ENCODE measurements at places on chromosomes 11 and 22.
A peak's percentile ranks its signal among the peaks of the same experiment; 100 is the strongest.

- H3K27me3 ChIP-seq, result peaks cover 37% of the 10 kb centered on the region
- H3K27ac ChIP-seq, result no peak overlapping the region
- H3K4me3 ChIP-seq, result no peak overlapping the region
- no peak for DNase-seq
Observed at GRCh38 chr11:36090356-36091109, 146.7 kb downstream of the LDLRAD3 start.

DNA sequence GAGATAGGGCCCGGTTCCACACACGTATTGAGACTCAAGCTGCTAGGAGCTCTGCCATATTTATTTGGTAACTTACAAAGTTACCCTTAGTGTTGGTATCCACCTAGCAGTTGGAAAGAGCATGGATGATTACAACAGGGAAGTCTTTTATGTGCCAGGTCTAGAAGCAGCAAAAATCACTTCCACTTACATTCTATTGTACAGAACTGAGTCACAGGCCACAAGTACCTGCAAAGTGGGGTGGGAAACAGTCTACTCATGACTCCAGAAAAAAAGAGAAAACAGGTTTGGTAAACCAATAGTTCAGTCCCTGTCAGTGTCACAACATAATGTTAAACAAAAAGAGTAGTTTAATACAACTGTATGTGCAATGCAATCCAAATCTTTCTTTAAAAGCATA lies 279.6 kb upstream of the PITPNB start:
- no peak overlapping the region for H3K27ac ChIP-seq
- H3K36me3 ChIP-seq, result no peaks in the 10 kb centered on the region
- no peaks in the 10 kb centered on the region for H3K4me1 ChIP-seq
- no peak overlapping the region for H3K4me3 ChIP-seq
- no peak for DNase-seq

- no peak overlapping the region for H3K4me3 ChIP-seq
- no peak overlapping the region for H3K27ac ChIP-seq
- H3K36me3 ChIP-seq, result no peaks in the 10 kb centered on the region
- no peaks in the 10 kb centered on the region for H3K4me1 ChIP-seq
- H3K27me3 ChIP-seq, result peaks cover 18% of the 10 kb centered on the region
Observed at GRCh38 chr22:45481661-45482060, 21.0 kb upstream of the FBLN1 start.

GRCh38 chr22:30046716-30047363 lies 33.4 kb upstream of the HORMAD2 start:
- peak overlapping the region; percentile 83 for H3K27ac ChIP-seq
- no peaks in the 10 kb centered on the region for H3K27me3 ChIP-seq
- H3K4me1 ChIP-seq, result peaks cover 13% of the 10 kb centered on the region
- DNase-seq, result no peak

GRCh38 chr11:117300283-117300663 lies 9.1 kb downstream of the BACE1-AS start:
- H3K36me3 ChIP-seq, result no peaks in the 10 kb centered on the region
- no peak for DNase-seq
- no peaks in the 10 kb centered on the region for H3K4me1 ChIP-seq
- no peak overlapping the region for H3K27ac ChIP-seq
- no peak overlapping the region for H3K4me3 ChIP-seq

- no peaks in the 10 kb centered on the region for H3K36me3 ChIP-seq
- H3K27me3 ChIP-seq, result peaks cover 21% of the 10 kb centered on the region
- no peak overlapping the region for H3K4me3 ChIP-seq
- no peak for DNase-seq
Observed at GRCh38 chr22:23513705-23514104, 66.4 kb downstream of the IGLL1 start.

DNA sequence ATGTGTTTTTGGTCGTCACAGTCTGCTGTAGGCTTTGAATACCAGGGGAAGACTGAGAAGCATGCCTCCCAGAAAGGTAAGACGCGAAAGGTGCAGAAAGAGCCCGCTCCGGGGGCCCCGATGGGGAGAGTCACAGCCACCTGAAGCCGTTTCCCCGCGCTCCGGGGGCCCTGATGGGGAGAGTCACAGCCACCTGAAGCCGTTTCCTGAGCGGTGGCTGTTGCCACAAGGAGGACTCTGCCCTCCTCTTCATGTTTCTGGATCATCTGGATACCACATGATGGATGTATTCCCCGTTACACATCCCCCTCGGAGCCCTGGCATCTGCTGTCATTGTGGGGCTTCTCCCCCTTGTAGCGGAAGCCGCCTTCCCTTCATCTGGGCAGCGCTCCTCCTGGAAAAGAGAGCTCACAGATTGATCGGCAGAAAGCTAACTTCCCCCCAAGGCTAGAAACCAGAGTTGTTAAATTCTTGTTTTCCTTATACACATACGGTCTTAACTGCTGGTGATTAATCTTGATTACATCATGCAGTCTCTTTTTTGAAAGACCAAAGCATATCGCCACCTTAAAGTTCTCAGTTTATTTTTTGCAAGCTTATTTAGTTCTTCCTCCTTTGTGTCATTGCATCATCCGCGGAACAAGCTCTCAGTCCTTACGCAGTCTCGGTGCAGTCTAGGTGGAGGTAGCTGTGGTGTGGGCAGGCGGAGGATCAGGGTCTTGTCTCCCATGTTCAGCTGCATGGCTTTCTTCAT lies 17.5 kb downstream of the CTTN start:
- no peak for DNase-seq
- H3K4me1 ChIP-seq, result no peaks in the 10 kb centered on the region

GRCh38 chr11:93761910-93762309 lies 20.4 kb downstream of the C11orf54 start:
- peaks cover 37% of the 10 kb centered on the region for H3K36me3 ChIP-seq
- H3K27me3 ChIP-seq, result no peaks in the 10 kb centered on the region
- H3K4me1 ChIP-seq, result no peaks in the 10 kb centered on the region
- H3K27ac ChIP-seq, result no peak overlapping the region
- H3K4me3 ChIP-seq, result no peak overlapping the region

DNA sequence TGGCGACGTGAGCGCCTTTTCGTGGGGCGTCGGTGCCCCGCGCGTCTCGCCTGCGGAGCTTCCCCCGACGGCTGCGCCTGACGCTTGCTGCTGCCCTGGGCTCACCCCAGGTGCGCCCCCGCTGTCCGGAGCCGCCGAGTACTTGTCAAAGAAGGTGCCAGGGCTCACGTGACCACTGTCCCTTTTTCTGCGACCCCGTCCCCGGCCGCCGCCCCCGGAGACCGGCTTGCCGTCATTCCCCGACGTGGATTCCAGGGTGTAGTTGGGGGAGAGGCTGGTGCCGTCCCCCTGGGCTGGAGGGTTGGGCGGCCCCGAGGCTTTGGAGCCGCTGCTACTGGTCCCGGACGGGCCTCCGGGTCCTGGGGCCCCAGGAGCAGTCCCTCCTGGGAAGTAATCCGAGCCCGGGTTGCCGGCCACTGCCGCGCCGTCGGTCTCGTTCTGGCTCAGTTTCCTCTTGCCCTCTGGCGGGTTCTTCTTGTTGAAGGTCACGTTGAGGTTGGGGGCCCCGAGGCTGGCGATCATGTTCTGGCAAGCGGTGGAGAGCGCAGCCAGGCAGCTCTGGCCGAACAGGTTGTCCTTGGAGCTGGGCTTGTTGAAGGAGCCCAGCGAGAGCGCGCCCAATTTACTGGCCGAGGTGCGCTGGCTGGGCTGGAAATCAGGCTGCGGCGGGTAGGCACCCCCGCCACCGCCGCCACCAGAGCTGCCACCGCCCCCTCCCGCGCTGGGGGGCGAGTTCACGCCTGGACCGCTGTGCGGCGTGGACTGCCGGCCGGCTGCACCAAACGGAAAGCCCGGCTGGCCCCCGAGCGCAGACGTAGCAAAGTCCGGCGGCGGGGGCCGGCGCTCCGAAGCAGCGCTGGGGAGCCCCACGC lies 3.8 kb downstream of the MN1 start:
- peaks cover 38% of the 10 kb centered on the region for H3K27me3 ChIP-seq
- H3K4me1 ChIP-seq, result peaks cover 11% of the 10 kb centered on the region
- no peak overlapping the region for H3K4me3 ChIP-seq
- H3K36me3 ChIP-seq, result no peaks in the 10 kb centered on the region
- DNase-seq, result no peak

GRCh38 chr11:72009156-72009555 lies 10.4 kb downstream of the IL18BP start:
- no peak for DNase-seq
- no peaks in the 10 kb centered on the region for H3K4me1 ChIP-seq
- H3K27ac ChIP-seq, result no peak overlapping the region
- H3K27me3 ChIP-seq, result no peaks in the 10 kb centered on the region

DNA sequence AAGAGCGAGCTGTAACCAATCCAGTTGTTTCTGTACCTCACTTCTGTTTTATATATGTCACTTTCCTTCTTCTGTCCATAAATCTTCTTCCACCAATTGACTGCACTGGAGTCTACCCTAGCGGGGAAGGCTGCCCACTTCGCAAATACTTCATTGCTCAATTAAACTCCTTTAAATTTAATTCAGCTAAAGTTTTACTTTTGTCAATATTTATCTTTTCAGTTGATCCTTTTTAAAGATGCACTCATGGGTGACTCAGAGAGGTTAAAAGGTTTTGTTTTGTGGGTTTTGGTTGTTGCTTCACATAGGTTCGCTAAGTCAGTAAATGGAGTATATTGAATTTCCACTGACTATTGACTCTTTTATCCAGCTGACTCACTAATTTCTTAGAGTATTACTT lies 597.2 kb downstream of the DLG2 start:
- no peak for DNase-seq
- no peak overlapping the region for H3K27ac ChIP-seq
- no peaks in the 10 kb centered on the region for H3K27me3 ChIP-seq
- no peak overlapping the region for H3K4me3 ChIP-seq
- H3K4me1 ChIP-seq, result no peaks in the 10 kb centered on the region

DNA sequence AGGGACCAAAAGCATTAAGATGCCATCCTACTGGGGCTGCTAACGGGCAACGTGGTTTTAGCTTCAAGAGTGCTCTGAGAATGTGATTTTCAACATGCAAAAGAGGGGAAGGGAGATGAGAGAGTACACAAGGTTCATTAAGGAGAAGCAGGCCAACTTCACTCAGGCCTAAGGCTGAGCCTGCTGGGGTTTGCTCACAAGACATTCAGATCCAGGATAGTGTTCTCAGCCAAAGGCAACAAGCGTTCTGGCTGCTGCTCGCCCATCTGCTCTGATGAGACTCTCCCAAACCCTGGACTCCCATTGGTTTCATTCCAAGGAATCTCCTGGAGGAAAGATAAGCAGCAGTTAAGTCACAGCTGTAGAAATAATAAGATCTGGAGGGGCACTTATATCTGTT lies 23.6 kb upstream of the UPB1 start:
- H3K27me3 ChIP-seq, result peaks cover 4% of the 10 kb centered on the region
- no peaks in the 10 kb centered on the region for H3K36me3 ChIP-seq
- DNase-seq, result no peak
- H3K27ac ChIP-seq, result no peak overlapping the region
- no peaks in the 10 kb centered on the region for H3K4me1 ChIP-seq

GRCh38 chr11:92393218-92393617 lies 168.6 kb downstream of the FAT3 start:
- H3K27ac ChIP-seq, result no peak overlapping the region
- no peaks in the 10 kb centered on the region for H3K36me3 ChIP-seq
- DNase-seq, result no peak
- H3K4me3 ChIP-seq, result no peak overlapping the region
- no peaks in the 10 kb centered on the region for H3K4me1 ChIP-seq

DNA sequence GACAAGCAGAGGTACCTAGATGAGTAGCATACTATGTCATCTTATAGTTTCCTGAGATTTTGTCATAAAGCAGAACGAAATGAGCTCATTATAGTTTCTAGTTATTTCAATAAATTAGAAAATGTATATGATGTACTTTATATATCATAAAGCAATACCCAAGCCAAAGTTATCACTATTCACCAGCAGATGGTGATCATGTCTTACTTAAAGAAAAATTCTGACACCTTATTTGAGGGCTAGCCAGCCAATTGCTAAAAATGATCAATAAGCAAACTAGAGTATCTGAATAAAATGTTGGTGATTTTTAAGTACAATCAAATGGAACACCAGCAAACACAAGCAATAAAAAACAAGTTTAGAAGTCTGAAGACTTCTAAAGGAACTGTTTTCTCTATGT lies 44.1 kb downstream of the RSF1 start:
- H3K27ac ChIP-seq, result no peak overlapping the region
- no peaks in the 10 kb centered on the region for H3K36me3 ChIP-seq
- peaks cover 8% of the 10 kb centered on the region for H3K4me1 ChIP-seq
- H3K4me3 ChIP-seq, result no peak overlapping the region
- no peak for DNase-seq

DNA sequence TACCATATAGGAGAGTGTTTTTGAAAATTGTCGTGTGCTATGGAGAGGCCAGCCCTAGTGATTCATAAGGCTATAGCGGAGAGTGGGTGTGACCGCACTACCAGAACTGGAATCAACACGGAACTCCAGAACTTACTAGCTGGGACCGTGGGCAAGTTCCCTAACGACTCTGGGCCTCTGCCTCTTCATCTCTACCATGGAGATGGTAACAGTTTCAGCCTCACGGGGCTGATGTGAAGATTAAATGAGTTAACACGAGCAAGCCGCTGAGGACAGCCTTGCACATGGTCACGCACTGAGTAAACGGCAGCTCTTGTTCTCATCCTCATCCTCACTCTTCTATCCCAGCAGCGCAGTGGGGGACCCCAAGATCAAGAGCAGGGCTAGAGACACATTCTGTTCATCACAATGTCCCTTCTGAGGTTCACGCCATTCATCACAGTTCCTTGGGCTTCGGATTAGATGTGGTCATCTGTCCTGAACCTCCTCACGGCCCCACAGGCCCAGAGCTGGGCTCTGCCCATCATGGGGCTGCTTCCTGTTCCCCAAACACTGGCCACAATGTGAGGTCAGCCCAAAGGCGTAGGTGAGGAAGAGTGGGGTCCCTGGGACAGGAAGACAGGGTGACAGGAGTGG lies 47.2 kb upstream of the CD5 start:
- H3K36me3 ChIP-seq, result peaks cover 36% of the 10 kb centered on the region
- H3K4me1 ChIP-seq, result peaks cover 77% of the 10 kb centered on the region
- H3K27ac ChIP-seq, result peak overlapping the region; percentile 58
- no peak overlapping the region for H3K4me3 ChIP-seq
- H3K27me3 ChIP-seq, result no peaks in the 10 kb centered on the region

GRCh38 chr11:72984453-72985077 lies 157.6 kb downstream of the FCHSD2 start:
- no peak for DNase-seq
- no peak overlapping the region for H3K4me3 ChIP-seq
- H3K27ac ChIP-seq, result no peak overlapping the region

GRCh38 chr11:95121698-95122097 lies 32.1 kb downstream of the ENDOD1 start:
- H3K27me3 ChIP-seq, result no peaks in the 10 kb centered on the region
- no peak for DNase-seq
- H3K27ac ChIP-seq, result no peak overlapping the region
- no peaks in the 10 kb centered on the region for H3K36me3 ChIP-seq
- H3K4me1 ChIP-seq, result no peaks in the 10 kb centered on the region
- no peak overlapping the region for H3K4me3 ChIP-seq

- peaks cover 6% of the 10 kb centered on the region for H3K4me1 ChIP-seq
- DNase-seq, result no peak
- H3K27me3 ChIP-seq, result peaks cover 9% of the 10 kb centered on the region
- no peak overlapping the region for H3K27ac ChIP-seq
- H3K36me3 ChIP-seq, result no peaks in the 10 kb centered on the region
- no peak overlapping the region for H3K4me3 ChIP-seq
Observed at GRCh38 chr11:128933481-128934178, 9.0 kb downstream of the TP53AIP1 start.

Measured in activated naive CD4-positive, alpha-beta T cell treated with anti-CD3 and anti-CD28 coated beads, Interleukin-2, amount 10 ng/mL, durations not matched to agents 7 days and 5 days (primary cell).